ENCODE measurements at places on chromosomes 6 and 20.

GRCh38 chr6:130470766-130471165, 104.9 kb downstream of the TMEM200A start:
- no peak for DNase-seq

DNA sequence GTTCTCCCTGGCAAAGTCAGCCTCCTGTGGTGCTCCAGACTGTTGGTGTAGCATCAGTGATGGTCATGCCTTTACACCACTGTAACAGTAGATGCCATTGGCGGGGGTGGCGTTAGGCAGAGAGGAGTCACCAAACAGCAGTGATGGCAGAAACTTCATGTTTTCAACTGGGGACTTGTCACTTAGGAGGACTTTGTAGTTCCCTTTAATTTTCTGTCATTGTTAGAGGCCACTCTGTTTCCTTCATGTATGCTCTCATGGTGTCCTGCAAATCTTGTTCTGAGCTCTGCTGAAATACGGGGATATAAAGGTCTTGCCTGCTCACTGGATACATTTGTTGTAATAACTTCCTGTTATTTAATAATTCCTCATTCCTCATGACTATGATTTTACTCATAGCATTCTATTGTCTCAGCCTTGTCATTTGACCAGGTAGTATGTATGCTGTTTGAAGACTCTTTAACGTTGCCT, 4.6 kb downstream of the MAP3K4 start:
- no peak for DNase-seq

DNA sequence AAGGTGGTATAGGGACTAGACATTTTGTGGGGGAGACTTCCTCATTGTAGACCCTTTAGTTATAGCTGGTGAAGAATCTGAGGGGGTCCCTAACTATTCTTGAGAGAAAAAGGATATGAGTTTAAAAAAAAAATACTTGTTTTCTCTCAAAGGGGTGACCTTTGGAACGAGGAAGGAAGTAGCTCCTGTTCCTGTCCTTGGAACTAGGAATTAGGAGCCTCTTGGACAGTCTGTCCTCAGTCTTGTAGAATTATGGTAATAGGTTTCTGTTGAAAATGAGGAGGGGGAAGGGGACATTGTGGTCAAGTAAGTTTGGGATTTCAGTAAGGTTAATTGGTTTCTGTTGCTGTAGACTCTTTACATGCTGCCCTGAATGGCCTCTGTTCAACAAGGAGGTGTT, 56.5 kb downstream of the PLEKHG1 start:
- DNase-seq = no peak

DNA sequence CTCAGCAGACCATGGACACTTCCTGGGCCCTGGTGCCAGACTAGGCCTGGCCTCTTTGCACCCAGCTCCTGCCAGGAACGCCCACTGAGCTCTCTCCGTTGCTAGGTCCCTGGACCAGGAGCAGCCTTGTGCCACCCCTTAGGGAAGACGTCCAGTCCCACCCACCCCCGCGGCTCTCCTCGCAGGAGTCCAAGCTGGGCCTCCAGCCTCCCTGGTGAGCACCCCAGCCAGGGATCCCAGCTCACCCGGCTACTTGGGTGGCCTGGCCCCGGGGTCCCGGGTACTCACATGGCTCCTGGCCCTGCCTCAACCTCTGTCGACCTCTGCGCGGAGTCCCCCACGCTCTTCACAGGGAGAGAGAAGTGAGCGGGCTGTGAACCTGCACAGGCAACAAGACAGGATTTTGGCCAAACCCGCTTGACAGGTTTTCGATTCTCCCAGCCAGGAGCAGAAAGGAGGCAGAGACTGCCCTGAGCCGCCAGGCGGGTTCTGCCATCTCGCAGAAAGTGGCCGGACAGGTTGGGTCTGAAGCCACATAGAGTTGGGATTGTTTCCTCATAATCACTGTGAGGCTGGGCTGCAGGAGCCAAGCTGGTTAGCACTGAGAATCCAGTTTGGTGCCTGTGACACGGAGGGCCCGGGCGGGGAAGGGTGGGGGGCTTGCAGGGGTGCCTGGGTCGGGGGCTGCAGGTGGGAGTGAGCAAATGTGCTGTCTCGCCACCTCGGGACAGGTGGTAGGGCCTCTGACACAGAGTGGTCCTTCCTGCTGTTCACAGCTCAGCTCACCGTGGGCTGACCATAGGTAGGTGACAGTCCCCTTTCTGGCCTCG, at the start of gene RBBP8NL:
Gene RBBP8NL, minus strand, starts transcription at position 368 of the 830 bp plus-strand sequence. CDS start 7,892 bp downstream, outside the sequence.
- DNase-seq = no peak

GRCh38 chr6:3633711-3634110, 117.8 kb downstream of the PXDC1 start:
- DNase-seq = no peak

DNA sequence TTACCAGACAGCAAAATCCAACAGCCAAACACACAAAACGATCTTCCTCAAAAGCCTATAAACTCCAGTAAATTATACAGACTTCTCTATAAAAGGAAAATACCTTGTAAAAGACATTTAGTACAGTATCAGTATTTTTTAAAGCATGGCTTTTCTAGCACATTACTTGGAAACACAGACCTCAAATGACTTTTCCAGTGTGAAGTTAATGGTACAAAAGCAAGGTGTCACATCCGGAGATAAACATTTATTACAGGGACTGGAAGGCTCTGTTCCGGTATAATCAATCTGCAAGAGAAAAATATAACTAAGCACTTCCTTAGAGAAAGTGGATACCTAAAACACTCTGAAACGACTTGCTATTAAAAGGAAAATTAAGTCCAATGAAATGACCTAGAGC, 17.1 kb downstream of the TMEM30A start:
- DNase-seq = no peak

GRCh38 chr6:22737331-22737730, 168.0 kb downstream of the HDGFL1 start:
- no peak for DNase-seq

- peak; percentile 3 for DNase-seq
Measured at GRCh38 chr6:135423649-135424128, 73.9 kb downstream of the AHI1 start.

DNA sequence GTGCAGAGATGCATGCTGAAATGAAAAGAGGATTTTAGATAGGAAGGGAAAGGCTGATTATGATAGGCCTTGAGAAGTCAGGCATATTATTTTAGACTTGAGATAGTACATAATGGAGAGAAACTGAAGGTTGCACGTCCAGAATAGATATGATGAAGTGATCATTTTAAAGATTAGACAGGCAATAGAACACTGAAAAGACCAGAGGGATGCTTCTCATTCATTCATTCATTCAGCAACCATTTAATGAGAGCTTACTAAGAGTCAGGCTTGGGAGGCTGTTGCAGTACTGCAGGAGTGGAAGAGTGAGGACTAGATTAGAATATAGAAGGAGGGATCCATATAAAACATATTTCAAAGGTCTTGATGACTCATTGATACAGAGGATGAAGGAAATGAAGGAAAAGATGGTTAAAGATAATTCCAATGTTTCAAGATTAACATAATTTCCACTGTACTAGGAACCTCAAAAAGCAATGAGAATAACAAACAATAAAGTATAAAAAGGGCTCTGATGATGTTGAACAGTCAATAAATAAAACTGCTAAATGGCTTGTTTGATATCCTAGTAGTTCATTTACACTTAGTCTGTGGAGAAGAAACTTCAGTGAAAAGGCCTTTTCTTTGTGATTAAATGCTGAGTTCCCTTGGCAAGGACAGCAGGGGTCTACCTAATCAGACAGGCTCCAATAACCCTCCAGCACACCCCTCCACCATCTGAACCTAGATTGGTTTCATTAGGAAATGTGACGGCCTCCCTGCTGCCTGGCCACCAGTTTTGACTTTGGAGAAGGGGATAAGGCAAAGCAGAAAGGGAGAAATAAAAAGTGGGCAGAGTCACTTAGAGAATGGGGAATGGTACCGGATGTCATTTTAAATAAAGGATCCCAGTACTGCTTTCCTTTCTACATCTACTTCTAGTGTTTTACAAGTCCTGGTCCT, 5.3 kb upstream of the FBXO9 start:
- DNase-seq = no peak
